ENCODE measurements at places on chromosomes 4 and X.

DNA sequence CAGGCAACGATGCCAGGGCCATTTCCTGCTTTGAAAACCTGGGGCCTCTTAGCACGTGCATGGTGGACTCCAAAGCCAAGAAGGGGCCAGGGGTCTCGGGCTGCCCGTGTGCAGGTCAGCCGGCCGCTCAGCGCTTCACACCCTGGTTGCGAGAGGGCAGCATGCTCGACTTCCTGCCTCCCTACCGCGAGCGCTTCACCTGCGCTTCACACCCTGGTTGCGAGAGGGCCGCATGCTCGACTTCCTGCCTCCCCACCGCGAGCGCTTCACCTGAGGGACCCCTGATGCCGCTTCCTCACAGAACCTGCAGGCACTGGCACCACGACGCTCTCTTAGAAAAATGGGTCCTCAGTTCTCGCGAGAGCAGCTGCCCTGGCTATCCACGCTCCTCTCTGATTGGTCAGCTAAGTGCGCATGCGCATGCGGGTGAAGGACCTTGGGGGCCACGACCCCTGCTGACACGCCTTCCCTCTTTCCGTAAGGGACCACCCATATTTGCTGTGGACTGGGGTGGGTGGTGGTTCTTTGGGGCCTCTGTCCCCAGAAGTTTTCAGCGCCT lies at the start of gene FAM9A:
Gene FAM9A, minus strand, starts transcription at position 343 of the 559 bp plus-strand sequence. CDS start 1,212 bp downstream, outside the sequence.
- DNase-seq = no peak

- DNase-seq = no peak
Observed at GRCh38 chr4:124666496-124666895, 46.0 kb downstream of the ANKRD50 start.

- no peak for DNase-seq
Observed at GRCh38 chrX:137215467-137215866, 181.7 kb upstream of the GPR101 start.

DNA sequence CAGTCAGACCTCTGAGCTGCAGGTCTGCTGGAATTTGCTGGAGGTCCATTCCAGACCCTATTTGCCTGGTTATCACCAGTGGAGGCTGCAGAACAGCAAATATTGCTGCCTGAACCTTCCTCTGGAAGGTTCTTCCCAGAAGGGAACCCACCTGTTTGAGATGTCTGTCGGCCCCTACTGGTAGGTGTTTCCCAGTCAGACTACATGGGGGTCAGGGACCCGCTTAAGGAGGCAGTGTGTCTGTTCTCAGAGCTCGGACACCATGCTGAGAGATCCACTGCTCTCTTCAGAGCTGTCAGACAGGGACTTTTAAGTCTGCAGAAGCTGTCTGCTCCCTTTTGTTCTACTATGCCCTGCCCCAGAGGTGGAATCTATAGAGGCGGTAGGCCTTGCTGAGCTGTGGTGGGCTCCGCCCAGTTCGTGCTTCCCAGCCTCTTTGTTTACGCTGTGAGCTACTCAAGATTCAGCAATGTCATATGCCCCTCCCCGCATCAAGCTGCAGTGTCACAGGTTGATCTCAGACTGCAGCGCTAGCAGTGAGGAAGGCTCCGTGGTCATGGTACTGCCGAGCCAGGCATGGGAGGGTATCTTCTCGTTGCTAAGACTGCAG lies 44.1 kb upstream of the KDR start:
- DNase-seq = no peak

- no peak for DNase-seq
Observed at GRCh38 chrX:139801397-139801813, 93.4 kb upstream of the MCF2 start.

GRCh38 chr4:87950493-87950892 lies 25.0 kb upstream of the SPP1 start:
- DNase-seq = no peak

GRCh38 chr4:80231180-80231579 lies 33.9 kb downstream of the PRDM8 start:
- no peak for DNase-seq

DNA sequence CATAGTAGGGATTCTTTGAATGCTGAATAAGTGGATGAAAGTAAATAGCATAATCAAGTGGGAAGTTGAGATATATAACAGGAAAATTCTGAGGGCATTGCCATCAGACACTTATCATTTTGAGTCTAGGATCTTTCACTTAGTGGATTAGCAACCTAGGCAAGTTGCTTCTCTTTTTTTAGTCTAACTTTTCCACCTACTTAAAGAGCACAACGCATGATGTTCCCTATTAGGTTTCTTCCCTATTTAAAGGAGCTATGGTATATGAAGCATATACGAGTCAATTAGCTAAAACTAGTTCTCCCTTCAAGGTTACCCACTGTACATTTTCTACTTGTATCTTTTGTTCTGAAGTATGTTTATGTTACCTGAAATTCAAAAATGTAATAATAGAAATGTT lies 67.1 kb upstream of the HS3ST1 start:
- DNase-seq = no peak

DNA sequence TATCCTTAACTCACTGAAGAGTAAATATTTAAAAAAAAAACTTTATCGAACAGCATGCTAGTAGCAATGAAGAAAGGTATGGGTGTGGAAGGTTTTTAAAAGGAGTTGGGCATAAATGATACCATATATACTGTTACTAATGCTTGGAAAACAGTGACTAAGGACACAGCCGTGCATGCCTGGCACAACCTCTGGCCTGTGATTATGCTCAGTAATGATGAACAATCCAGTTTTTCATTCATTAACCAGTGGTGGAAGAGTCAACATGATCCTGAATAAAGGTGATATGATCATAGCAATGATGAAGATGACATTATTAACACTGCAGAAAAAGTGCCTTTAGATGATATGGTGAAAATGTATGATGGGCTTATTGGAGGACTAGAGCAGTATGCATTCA lies 43.9 kb upstream of the GPR50 start:
- DNase-seq = no peak

- DNase-seq = no peak
Observed at GRCh38 chrX:87941841-87942240, 424.2 kb downstream of the KLHL4 start.

DNA sequence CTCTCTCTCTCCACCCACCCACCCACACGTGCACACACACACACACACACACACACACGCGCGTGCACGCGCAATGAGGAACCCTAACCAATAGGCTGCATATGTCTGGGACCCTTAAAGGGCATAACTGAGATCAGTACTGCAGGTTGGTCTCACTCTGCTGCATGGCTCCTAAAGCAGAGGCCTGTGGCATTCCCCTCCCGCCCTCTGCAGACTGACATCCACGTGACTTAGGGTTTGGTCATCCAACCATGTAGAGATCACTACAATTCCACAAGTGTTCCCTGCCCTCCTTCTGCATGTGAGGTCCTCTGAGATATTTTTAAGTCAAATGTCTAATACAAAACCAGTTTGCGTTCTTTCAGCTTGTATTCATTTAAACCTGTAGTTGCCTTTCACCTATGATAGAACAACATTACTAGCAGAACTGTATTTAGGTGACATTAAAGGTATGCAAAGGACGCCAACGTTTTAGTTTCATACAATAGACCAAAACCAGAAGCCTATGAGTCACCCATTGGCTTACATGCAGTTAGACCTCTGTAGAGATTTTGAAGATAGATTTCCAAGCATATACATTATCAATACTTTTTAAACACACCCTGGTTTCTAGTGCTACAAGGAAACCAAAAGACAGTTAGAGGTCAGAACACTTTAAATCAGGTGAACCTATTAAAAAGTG lies 10.1 kb downstream of the XAGE5 start:
- DNase-seq = no peak

DNA sequence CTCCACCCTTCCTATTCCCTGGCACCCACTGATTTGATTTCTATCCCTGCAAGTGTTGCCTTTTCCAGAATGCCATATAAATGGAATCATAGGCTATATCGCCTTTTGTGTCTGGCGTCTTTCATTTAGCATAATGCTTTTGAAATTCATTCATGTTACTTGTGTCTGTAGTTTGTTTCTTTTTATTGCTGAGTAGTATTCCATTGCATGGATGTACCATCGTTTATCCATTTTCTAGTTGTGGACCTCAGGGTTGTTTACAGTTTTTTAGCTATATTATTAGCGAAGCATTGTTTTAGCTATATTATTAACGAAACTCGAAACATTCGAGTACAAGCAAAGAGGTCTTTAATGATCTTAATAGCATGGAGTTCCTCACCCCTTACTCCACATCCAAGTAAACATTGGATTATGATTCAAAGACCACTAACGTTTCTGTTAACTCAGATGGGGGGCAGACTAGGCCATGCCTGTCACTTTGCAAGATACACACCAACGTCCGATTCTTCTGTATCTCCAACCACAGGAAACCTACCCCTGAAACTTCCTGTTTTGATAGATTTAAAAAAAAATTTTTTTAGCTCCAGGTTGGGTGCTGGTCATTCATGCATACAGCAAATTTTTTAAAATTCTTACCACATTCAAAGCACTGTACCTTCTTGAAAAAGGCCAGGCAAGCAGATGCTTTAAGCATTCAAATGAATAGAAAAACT lies 1.1 kb downstream of the DCK start:
- DNase-seq = no peak

DNA sequence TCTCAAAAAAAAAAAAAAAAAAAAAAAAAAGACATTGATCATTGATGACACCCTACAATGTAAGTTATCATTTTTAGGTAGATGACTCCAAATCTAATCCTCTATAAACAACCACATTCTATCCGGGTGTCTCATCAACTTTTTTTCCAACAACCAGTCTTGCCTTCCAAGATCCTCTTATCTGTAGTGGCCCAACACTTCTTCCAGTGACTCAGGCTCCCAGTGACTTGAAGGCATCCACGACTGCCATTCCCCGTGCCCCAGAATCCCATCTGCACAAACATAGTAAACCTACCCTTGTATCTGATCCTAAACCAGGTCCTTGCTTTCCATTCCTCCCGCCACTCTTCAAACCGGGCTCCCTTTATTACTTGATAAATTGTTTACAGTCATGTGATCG lies 15.6 kb upstream of the TSPAN5 start:
- no peak for DNase-seq

DNA sequence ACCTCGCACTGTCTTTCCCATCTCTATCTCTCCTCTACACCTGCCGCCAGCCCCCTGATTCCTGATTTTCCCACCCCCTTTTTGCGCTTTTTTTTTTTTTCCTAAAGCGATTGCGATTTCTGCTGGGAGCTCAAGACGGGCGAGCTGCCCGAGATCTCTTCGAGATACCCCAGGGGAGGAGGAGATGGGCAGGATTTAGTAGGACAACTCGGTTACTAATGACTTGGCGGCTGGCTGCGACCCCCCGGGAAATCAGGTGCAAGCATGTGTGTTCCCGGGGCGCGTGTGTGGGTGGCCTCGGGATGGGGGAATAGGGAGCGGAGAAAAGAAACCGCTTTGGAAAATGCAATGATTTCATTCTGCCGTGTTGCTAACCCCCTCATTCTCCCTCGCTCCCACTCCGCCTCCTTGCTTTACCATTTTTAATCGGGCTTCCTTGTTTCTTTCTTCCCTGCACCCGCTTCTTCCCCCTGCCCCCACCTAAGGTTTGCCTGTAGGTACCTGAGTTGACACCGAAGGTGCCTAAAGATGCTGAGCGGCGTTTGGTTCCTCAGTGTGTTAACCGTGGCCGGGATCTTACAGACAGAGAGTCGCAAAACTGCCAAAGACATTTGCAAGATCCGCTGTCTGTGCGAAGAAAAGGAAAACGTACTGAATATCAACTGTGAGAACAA lies 4.4 kb downstream of the SLITRK2 start:
- no peak for DNase-seq

DNA sequence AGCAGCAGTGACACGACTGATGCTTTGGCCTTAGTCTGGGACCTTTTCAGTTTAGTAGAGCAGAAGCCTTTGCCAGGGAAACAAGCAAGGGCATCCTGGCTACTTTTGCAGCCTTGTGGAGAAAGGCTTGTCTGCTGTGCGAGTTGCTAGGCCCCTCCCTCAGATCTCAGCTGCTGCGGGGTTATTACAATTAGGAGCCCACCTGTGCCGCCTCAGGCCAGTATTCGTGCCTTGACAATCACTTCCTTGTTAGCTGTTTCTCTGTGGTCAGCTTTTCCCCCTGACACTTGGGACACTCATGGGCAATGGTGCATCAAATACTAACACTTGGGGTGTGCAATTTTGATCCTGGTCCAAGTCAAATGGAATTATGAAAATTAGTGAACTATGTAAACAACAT lies 67.9 kb downstream of the SH2D1A start:
- DNase-seq = no peak

GRCh38 chrX:8987672-8988250 lies 46.2 kb downstream of the FAM9B start:
- no peak for DNase-seq

DNA sequence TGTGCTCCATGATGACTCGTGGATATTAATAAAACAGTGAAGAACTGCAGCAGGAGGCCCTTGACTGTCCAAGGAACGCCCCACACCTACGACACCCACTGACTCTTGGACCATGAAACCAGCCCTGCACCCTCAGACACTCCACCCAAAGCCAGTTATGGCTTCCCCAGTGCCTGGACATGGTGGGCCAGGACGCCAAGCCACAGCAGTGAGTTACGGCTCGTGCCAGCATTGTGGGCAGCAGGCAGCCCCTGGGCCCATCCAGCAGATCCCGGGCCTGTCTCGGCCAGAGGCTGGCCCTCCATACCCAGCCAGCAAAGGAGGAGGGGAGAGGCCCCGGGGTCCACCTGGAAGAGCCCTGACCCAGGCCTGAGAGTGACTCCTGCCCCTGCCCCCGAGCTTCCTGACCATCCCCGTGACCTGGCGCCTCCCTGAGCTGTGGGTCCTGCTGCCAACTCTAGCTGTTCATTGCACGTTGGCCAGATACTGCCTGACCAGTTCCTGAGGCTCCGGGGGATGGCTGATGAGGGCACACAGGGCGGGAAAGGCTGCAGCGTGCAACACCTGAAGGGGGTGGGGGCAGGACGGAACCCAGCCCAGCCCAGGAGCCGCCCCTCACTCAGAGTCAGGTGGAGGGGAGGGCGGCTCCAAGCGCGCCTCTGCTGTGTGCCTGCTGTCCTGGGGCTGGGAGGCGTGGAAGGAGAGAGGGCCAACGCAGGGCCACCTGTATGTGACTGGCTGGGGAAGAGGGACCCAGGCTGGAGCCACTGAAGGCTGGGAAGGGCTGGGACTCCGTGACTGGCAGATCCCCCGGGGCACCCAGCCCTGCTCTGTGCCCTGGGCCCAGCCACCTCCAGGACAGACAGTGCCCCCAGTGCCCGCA lies 739 bp downstream of the SLC49A3 start:
- no peak for DNase-seq

- DNase-seq = no peak
Observed at GRCh38 chr4:121198251-121198650, 34.1 kb upstream of the TNIP3 start.

- no peak for DNase-seq
Observed at GRCh38 chr4:1035510-1035909, 24.1 kb downstream of the FGFRL1 start.

- no peak for DNase-seq
Observed at GRCh38 chr4:6120361-6120760, 80.0 kb downstream of the JAKMIP1 start.

- no peak for DNase-seq
Observed at GRCh38 chr4:147355847-147356246, 125.0 kb upstream of the EDNRA start.

GRCh38 chr4:140353786-140354185 lies 19.7 kb upstream of the SCOC start:
- no peak for DNase-seq

- DNase-seq = no peak
Observed at GRCh38 chr4:60033826-60034225, 1166.3 kb upstream of the ADGRL3 start.
